Endothelial cell (in vitro differentiated cells): ENCODE measurements at places on chromosomes 2 and 18. TPM values are rescaled to one million over a fixed set of nuclear protein-coding genes. Genes with fewer than 3 reads are reported as not detected.

The SPRED2 gene
- 17.6 TPM for total RNA-seq

- no peak for DNase-seq
These were observed 249.3 kb downstream of the ERBB4 start for GRCh38 chr2:212289301-212289700.

DNA sequence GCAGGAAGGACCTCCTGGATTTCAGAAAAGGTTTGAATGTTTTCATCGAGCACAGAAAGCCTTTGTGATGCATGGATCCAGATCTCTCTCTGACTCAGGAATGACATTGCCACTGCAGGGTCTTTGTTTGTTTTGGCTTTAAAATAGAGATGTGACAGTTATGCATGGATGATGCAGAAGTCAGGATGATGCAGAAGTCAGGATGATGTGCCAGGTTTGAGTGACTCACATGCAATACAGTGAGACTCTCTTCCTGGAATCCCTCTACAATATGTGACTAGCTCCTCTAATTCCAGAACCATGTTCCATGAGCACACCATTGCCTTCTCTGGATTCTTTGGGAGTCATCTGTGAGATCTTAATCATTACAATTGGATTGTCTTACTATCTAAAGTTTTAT, 177.9 kb upstream of the RAB6C start:
- DNase-seq, result no peak

DNA sequence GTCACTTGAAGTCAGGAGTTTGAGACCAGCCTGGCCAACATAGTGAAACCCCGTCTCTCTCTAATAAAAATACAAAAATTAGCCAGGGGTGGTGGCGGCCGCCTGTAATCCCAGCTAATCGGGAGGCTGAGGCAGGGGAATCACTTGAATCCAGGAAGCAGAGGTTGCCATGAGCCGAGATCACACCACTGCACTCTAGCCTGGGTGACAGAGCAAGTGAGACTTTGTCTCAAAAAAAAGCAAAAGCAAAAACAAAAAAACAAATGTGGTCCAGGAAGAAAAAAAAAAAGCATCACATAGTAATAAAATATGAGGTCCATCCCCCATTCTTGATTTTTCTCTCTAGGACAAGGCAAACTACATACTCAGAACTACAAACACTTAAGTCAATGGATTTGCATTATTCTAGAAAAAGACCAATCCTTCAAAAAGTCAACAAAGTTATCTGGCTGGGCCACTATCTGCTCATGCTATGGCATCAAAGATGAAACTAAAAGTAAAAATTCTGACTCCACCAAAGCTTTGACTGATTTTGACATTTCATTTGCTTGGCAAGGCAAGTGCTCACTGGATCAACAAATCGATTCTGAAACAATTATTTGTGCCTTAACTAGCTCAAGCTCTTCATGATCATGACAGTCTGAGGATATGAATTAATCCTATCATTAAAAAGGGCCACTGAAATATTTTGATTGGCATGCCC, 28.4 kb downstream of the MEX3C start:
- DNase-seq, result no peak
